ENCODE measurements at places on chromosomes 2 and 18.

GRCh38 chr2:120764492-120764891, 28.8 kb downstream of the GLI2 start:
- DNase-seq: no peak

DNA sequence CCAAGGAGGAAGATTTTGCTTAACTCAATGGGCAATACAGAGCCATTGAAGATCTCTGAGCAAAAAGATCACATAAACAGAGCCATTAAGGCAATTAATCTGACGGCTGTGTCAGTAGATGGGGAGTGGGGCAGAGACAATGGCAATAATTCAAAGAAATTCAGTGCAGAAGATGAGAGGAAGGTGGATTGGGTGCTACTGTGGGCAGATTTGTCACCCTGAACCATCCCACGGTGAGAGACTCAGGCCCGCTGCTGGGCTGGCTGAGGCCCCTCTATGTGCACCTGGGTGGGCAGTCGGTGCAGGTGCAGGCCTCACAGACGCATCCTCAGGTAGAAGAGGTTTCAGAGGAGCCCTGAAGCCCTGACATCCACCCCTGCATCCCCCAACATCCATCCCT, 458.6 kb downstream of the EIPR1 start:
- no peak for DNase-seq

- DNase-seq: no peak
Observed at GRCh38 chr2:48673581-48673980, 55.9 kb downstream of the GTF2A1L start.

DNA sequence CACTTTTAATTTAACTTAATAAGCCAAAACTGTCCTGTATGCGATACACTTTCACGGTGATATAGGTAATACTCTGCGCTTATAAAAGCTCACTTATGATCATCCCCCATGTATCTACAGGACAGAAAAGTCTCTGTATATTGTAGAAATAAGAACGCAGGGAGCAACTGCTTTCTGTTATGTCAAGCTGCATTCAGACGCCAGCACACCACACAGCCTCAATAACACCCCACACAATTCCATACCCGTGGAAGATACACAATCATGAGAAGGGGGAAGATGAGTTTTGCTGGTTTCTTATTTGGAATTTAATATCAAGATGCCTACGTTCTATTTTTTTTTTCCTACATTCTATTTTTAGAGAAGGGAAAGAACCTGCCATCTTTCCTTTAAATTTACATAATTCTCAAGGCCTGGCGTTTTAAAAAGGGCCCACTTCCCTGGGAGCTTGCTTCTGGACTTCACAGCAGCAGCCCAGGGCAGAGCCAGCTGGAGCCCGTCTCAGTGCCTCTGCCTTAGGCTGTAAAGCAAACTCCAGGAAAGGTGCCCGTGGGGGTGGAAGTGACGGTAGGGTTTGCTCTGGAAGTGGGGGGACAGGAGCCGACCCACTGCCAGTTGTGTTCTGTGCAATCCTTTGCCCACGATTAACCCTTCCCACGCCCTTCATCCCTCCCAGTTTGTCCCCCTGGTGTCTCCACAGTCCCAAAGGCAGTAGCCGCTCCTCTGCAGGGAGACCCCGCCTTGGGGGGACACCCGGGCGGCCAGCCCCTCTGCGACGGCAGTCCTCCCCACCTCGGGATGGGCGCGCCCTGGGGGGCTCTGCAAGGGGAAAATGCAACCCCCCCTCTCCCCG, 5.3 kb downstream of the PTGR3 start:
- DNase-seq: no peak

- no peak for DNase-seq
Observed at GRCh38 chr18:9239720-9240119, 94.9 kb upstream of the TWSG1 start.

- DNase-seq: no peak
Observed at GRCh38 chr2:85754313-85755095, 713 bp downstream of the ATOH8 start.

DNA sequence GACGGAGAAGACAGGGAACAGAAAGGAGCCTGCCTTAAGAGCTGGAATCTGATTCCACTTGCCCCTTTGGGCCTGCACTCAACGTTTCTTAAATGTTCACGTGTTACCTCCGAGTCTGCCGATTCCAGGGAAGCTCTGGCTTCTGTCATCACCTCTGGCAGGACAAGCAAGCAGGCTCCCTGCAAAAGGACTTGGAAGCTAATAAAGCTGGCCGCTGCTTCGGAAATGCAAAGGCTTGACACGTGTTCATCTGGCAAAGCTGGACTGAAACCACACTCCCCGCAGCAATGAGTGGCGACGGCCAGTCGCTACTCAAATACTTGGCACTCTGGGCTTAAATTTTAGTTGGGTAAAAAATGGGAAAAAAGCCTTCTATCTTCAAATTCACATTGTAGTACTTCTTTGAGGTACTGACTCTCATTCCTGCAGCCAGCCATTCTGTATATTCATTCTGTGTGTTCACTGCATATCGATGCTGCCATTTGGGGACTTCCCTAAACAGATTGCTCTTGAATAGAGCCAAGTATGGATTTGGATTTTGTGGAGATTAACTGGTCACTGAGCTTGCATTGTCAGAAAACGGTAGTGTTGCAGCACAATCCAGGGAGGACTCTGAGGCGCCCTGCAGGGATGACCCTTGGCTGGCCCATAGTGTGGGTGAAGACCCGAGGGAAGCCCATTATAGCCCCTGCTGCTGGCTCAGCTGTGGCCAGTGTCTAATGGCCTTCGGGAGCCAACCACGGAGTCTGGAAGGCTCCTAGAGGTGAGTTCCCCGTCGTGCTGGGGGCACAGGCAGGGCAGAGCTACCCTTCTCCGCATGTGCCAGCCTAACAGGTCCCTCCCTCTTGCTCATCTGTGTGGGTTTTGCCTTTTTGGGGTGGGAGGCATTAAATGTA, 231.5 kb downstream of the PRKCE start:
- DNase-seq: no peak

GRCh38 chr2:216139884-216140283, 30.7 kb downstream of the XRCC5 start:
- DNase-seq: no peak

DNA sequence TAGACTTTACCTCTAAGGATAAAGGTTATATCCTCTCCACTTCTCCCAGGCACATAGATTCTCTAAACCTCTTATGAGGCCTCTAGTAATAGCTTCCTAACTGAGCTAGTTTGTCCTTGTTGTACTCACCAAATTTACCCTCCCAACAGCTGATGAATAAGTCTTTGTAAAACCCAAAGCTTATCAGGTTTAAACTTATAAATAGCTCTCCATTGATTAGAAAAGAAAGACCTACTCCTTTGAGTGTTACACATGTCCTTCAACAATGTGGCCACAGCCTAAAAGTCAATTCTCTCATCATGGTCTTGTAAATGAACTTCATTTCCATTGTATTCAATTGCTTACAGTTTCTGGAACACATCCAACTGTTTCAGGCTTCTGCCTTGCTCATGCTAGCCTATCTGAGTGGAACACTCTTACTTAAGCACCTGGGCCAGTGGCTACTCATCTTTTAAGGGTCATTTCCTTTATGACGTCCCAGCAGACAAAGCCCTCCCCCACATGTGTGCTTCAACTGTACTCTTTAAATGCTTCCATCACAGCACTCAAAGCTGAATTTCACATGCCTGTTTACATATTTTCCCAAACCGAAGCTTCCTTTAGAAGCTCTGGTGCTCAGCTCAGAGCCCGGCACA, 131.6 kb downstream of the CDH2 start:
- DNase-seq: no peak

DNA sequence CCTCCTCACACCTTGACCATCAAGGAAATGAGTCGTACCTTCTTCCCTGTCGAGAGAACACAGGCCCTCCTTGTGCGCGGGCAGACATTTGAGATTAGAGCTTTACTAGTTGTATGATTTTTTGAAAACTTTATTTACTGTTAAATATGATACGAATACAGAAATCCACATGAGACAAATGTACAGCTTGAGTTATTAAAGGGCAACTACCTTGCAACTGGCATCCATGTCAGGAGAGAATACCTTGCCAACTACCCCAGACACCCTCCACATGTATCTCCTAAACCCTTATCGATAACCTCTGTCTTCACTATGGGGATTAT, 28.3 kb downstream of the KLHL23 start:
- no peak for DNase-seq

DNA sequence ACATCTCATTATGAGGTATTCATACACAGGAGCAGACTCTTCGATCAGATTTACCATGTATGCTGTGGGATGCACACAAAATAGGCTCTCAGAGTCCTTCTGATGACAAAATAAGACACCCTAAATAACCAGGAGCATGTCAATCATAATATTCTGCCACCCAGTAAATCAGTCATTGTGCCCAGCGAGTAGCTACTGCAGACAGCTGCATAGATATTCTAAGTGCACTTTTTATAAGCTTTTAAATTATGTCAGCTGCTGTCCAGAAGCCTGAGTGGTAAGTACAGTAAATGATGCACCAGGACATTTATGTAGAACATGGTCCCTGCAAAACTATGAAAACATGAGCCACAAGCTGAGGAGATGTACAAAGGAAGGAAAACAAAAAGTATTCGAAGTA, 102.9 kb downstream of the CCDC141 start:
- DNase-seq: no peak

DNA sequence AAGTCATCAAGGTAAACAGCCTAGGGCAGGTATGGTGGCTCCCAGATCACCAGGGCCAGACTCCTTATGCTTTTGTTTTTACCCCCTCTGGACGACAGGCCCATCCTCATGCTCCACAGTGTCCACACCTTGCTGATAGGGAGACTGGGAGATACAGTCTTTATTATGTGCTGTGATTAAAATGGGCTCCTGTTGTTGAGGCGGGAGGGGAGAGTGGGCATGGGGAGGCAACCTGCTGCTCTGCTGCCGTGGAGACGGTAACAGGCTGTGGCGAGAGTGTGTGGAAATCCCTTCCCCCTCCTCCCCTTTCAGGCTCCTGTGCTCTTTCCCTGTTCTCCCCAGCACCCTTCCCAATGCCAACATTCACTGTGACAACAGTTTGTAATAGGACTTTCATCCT, 38.2 kb upstream of the PNO1 start:
- DNase-seq: no peak

GRCh38 chr18:29629493-29630036, 1413.0 kb downstream of the DSC3 start:
- no peak for DNase-seq

DNA sequence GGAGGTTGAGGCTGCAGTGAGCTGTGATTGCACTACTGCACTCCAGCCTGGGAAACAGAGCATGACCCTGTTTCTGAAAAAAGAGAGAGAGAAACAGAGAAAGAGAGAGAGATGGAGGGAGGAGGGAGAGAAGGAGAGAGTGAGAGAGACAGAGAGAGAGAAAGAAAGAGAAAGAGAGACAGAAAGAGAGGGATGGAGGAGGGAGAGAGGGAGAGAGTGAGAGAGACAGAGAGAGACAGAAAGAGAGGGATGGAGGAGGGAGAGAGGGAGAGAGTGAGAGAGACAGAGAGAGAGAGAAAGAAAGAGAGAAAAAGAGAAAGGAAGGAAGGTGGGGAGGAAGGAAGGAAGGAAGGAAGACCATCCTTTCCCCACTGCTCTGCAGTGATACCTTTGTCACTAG, 48.1 kb upstream of the ACKR3 start:
- no peak for DNase-seq

Measured in SW 1271 (cell line).